ENCODE measurements at places on chromosomes 7 and 10. TPM values are rescaled to one million over a fixed set of nuclear protein-coding genes. Genes with fewer than 3 reads are reported as not detected.

Gene CD36
- not detected for total RNA-seq

Gene TMEM196
- not detected for total RNA-seq

Gene LRRN3
- not detected for total RNA-seq

Gene UPK3B
- total RNA-seq: not detected

GRCh38 chr10:1393481-1393880 is 337.3 kb downstream of the WDR37 start:
- DNase-seq: no peak
